ENCODE measurements at places on chromosomes 13 and 19.

- H3K36me3 ChIP-seq, result peaks cover 39% of the 10 kb centered on the region
- H3K4me1 ChIP-seq, result peaks cover 2% of the 10 kb centered on the region
- no peak for DNase-seq
- no peaks in the 10 kb centered on the region for H3K27me3 ChIP-seq
- no peak overlapping the region for H3K4me3 ChIP-seq
These were observed 6.8 kb upstream of the ZNF347 start for GRCh38 chr19:53165691-53166091.

GRCh38 chr19:2814426-2814825 lies 5.2 kb upstream of the ZNF554 start:
- peaks cover 31% of the 10 kb centered on the region for H3K36me3 ChIP-seq
- H3K4me3 ChIP-seq, result no peak overlapping the region
- no peak overlapping the region for H3K27ac ChIP-seq

GRCh38 chr19:2255112-2255845 lies 938 bp downstream of the JSRP1 start:
- H3K4me3 ChIP-seq, result no peak overlapping the region
- no peak for DNase-seq
- H3K4me1 ChIP-seq, result peaks cover 34% of the 10 kb centered on the region
- no peaks in the 10 kb centered on the region for H3K36me3 ChIP-seq
- no peak overlapping the region for H3K27ac ChIP-seq

- H3K4me1 ChIP-seq, result no peaks in the 10 kb centered on the region
- DNase-seq, result no peak
- no peak overlapping the region for H3K4me3 ChIP-seq
- H3K27me3 ChIP-seq, result no peaks in the 10 kb centered on the region
- H3K27ac ChIP-seq, result no peak overlapping the region
These were observed 157.5 kb downstream of the FLT1 start for GRCh38 chr13:28337166-28338005.

DNA sequence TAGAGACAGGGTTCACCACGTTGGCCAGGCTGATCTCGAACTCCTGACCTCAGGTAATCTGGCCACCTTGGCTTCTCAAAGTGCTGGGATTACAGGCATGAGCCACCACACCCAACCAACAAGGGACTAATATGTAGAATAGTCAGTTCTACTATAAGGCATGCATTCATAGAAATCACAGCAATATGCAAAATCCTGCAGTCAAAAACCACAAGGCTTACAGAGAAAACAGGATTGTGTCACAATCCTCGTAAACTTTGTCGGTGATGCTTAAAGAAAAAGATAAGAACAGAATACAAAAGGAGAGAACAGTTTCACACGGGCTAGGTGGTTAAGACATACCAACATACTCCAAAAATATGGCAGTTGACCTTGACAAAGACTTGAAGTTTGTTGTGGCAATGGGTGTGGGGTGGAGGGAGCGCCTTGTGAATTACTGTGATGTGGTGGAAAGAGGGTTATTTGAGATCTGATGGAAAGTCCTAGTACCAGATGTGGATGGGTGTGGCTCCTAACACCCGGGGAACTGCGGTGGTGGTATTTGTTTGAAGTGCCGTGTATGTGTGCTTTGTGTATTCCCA lies 12.4 kb downstream of the NOSIP start:
- no peak overlapping the region for H3K4me3 ChIP-seq
- no peak for DNase-seq
- peak overlapping the region; percentile 15 for H3K27ac ChIP-seq
- peaks cover 42% of the 10 kb centered on the region for H3K4me1 ChIP-seq

- H3K4me3 ChIP-seq, result peak overlapping the region; percentile 86
- H3K27me3 ChIP-seq, result peaks cover 3% of the 10 kb centered on the region
- no peak for DNase-seq
- H3K27ac ChIP-seq, result peak overlapping the region; percentile 56
- no peaks in the 10 kb centered on the region for H3K36me3 ChIP-seq
These were observed 485 bp downstream of the CRYL1 start for GRCh38 chr13:20525144-20525600.

GRCh38 chr19:13037161-13037560 lies 41.9 kb downstream of the NFIX start:
- H3K4me1 ChIP-seq, result peaks cover 8% of the 10 kb centered on the region
- no peak overlapping the region for H3K27ac ChIP-seq
- H3K4me3 ChIP-seq, result no peak overlapping the region
- no peaks in the 10 kb centered on the region for H3K36me3 ChIP-seq
- H3K27me3 ChIP-seq, result no peaks in the 10 kb centered on the region
